Breast epithelium (tissue), 4 donors: ENCODE measurements at places on chromosomes 2 and 18. TPM values are rescaled to one million over a fixed set of nuclear protein-coding genes. Genes with fewer than 3 reads are reported as not detected.
A peak's percentile ranks its signal among the peaks of the same experiment; 100 is the strongest.

GRCh38 chr2:216683846-216684245 is 11.5 kb downstream of the IGFBP5 start:
- H3K4me3 ChIP-seq, result no peak overlapping the region
- H3K27ac ChIP-seq, result peak overlapping the region; percentile 66
- DNase-seq, result no peak
- H3K4me1 ChIP-seq, result no peaks in the 10 kb centered on the region
- no peaks in the 10 kb centered on the region for H3K36me3 ChIP-seq

- no peaks in the 10 kb centered on the region for H3K4me1 ChIP-seq
- no peaks in the 10 kb centered on the region for H3K27me3 ChIP-seq
- no peaks in the 10 kb centered on the region for H3K36me3 ChIP-seq
- no peak overlapping the region for H3K4me3 ChIP-seq
- no peak for DNase-seq
- H3K27ac ChIP-seq, result no peak overlapping the region
Observed at GRCh38 chr2:236919209-236919608, 166.5 kb upstream of the COPS8 start.

DNA sequence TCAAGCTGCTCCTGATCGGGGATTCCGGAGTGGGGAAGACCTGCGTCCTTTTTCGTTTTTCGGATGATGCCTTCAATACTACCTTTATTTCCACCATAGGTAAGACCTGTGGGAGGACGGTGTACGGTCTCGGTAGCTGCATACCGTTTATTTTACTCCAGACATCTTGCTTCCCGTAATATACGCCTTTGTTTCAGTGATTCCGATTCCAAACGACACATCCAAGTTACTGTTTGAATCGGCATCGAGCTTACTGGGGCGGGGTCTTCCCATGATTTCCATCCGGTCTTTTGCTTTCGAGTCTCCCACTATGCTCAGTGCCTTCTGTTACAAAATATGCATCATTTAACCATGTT is 731 bp downstream of the RAB10 start:
- H3K27ac ChIP-seq, result peak overlapping the region; percentile 97
- no peaks in the 10 kb centered on the region for H3K36me3 ChIP-seq
- DNase-seq, result no peak
- no peaks in the 10 kb centered on the region for H3K27me3 ChIP-seq
- peak overlapping the region; percentile 84 for H3K4me3 ChIP-seq

DNA sequence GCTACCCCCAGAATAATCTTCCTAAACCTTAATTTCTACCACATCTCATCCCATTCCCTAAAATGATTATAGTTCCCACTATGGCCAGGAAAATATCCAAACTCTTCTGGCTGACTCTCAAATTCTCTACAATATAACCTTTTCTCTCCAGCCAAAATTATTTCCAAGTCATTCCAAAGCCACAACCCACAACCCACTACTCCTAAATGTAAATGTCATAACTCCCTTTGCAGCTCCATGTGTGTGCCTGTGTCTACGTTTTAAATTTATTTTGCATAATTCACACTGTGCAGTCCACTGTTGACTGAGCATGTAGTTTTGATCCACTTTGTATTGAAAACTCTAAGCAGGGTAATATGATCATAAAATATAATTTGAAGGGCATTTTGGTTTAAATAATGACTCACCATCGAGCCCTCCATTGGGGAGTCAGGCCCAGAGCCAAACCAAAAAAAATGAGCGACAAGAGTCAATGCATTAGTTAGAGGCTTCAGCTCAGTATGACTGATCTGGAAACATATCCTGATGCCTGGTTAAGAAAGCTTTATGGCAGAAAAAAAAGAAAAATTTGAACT is 171.0 kb downstream of the AFF3 start:
- H3K36me3 ChIP-seq, result no peaks in the 10 kb centered on the region
- H3K4me3 ChIP-seq, result no peak overlapping the region
- H3K27me3 ChIP-seq, result no peaks in the 10 kb centered on the region
- no peak for DNase-seq
- H3K27ac ChIP-seq, result no peak overlapping the region
- H3K4me1 ChIP-seq, result no peaks in the 10 kb centered on the region

GRCh38 chr2:177432703-177433102 is 40.1 kb downstream of the AGPS start:
- DNase-seq, result no peak
- no peaks in the 10 kb centered on the region for H3K36me3 ChIP-seq
- no peak overlapping the region for H3K4me3 ChIP-seq
- no peaks in the 10 kb centered on the region for H3K4me1 ChIP-seq

DNA sequence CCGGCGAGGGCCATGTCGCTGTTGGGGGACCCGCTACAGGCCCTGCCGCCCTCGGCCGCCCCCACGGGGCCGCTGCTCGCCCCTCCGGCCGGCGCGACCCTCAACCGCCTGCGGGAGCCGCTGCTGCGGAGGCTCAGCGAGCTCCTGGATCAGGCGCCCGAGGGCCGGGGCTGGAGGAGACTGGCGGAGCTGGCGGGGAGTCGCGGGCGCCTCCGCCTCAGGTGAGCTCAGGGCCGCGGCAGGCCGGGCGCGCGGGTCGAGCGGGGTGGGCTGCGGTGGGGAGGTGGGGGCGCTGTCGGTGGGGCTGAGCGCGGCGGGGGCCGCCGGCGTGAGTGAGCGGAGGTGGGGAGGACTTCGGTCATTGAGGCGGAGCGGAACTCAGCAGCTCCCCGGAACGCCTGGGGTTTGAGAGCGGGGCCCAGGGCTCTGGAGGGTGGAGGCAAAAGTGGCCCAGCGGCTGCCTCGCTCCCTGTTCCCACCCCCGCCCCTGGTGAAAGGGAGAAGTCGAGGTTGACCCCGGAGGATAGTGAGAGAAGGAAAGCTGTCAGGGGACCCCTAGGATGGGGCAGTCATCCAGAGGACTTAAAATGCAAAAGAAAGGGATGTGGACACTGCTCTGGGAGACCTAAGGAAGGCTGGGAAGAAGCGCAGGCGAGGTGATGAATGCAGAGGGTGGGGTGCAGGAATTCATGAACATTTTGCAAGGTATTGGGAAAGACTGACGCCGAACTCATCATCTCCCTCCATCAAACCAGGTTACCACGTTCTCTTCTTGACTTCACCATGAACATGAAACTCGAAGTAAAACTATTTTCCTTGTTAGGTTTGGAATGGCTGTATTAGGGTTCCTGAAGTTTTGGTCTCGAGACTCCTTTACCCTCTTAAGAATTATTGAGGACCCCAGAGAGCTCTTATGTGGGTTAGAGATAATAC is 633 bp downstream of the MALT1 start:
- no peaks in the 10 kb centered on the region for H3K36me3 ChIP-seq
- peak; percentile 54 for DNase-seq
- H3K4me1 ChIP-seq, result no peaks in the 10 kb centered on the region
- H3K27ac ChIP-seq, result peak overlapping the region; percentile 97

DNA sequence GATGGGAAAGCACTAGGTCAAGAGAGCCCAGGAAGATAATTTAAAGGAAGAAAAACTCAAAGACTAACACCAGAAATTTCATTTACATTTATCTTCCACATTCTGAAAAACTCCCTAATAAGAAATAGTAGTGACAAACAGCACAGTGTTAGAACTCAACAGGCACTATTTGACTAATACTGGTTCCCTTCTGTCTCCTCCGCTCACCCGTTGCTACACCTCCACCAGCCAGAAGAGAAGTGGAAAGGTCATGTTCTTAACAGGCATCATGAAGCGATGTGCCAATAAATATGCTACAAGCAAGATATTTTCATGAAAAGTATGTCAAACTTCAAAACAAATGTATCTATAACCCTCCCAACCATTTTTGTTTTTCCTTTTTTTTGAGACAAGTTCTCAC is 5.7 kb downstream of the ROCK1 start:
- no peak overlapping the region for H3K27ac ChIP-seq
- no peak for DNase-seq
- H3K4me3 ChIP-seq, result no peak overlapping the region

- DNase-seq, result no peak
- H3K4me1 ChIP-seq, result no peaks in the 10 kb centered on the region
- no peaks in the 10 kb centered on the region for H3K27me3 ChIP-seq
- no peaks in the 10 kb centered on the region for H3K36me3 ChIP-seq
Observed at GRCh38 chr2:40230707-40231432, 221.0 kb downstream of the SLC8A1 start.

DNA sequence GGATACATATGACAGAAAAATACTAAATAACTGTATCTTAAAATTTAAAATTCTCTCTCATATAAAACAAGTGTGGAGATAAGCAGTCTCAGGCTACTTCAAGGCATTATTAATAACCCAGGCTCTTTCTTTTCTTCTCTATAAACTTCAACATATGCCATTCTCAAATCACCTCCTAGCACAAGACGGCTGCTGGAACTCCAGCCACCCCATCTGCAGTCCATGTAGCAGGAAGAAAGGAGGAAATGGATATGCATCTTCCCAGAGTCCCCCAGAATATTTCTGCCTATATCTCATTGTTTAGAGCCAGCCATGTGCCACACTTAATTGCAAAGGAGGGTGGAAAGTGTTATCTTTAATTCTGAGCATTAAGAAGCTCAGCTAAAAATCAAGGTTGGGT is 35.3 kb upstream of the NEB start:
- H3K36me3 ChIP-seq, result no peaks in the 10 kb centered on the region
- no peaks in the 10 kb centered on the region for H3K4me1 ChIP-seq
- no peaks in the 10 kb centered on the region for H3K27me3 ChIP-seq
- no peak overlapping the region for H3K27ac ChIP-seq

DNA sequence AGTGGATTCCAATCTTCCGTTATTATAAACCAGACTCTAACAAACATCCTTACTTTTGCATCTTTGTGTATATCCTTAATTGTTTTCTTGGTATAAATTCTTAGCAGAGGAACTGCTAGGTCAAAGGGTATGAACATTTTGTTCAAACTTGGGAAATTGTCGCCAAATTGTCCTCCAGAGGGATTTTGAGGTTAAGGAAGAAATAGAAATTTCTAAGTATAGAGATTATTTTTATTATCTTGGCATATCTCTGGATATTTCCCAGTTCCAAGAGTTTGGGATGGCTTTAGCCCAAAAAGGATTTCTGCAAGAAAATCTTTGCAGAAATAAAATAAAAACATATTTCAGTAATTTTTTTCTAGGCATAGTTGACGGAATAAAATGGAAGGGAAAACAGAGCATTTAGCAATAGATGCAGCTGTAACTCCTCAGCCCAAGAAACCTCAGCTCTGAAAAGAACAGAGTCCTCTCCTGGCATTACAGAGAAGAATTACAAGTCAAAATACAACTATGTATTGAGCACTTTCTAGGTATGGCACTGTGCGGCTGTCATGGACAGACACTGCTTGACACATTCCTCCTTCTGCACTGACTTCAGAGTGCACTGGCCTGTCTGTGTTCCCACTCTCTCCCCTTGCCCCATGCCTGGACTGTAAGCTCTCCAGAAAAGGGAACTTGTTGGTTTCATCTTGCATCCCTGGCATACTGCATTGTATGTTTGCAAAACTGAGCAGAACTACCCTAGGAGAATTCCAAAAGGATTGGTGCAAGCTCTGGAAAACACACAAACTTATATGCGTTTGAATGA is 117.3 kb upstream of the STON1 start:
- H3K27ac ChIP-seq, result no peak overlapping the region
- no peaks in the 10 kb centered on the region for H3K27me3 ChIP-seq
- H3K4me1 ChIP-seq, result no peaks in the 10 kb centered on the region
- DNase-seq, result no peak
- H3K36me3 ChIP-seq, result no peaks in the 10 kb centered on the region

GRCh38 chr2:107545851-107546250 is 280.8 kb upstream of the RGPD4 start:
- no peaks in the 10 kb centered on the region for H3K27me3 ChIP-seq
- H3K4me3 ChIP-seq, result no peak overlapping the region
- no peaks in the 10 kb centered on the region for H3K36me3 ChIP-seq
- H3K4me1 ChIP-seq, result no peaks in the 10 kb centered on the region

GRCh38 chr2:235749121-235749770 is 255.4 kb downstream of the AGAP1 start:
- no peak overlapping the region for H3K27ac ChIP-seq
- H3K27me3 ChIP-seq, result no peaks in the 10 kb centered on the region
- no peaks in the 10 kb centered on the region for H3K36me3 ChIP-seq
- no peak overlapping the region for H3K4me3 ChIP-seq
- DNase-seq, result no peak

DNA sequence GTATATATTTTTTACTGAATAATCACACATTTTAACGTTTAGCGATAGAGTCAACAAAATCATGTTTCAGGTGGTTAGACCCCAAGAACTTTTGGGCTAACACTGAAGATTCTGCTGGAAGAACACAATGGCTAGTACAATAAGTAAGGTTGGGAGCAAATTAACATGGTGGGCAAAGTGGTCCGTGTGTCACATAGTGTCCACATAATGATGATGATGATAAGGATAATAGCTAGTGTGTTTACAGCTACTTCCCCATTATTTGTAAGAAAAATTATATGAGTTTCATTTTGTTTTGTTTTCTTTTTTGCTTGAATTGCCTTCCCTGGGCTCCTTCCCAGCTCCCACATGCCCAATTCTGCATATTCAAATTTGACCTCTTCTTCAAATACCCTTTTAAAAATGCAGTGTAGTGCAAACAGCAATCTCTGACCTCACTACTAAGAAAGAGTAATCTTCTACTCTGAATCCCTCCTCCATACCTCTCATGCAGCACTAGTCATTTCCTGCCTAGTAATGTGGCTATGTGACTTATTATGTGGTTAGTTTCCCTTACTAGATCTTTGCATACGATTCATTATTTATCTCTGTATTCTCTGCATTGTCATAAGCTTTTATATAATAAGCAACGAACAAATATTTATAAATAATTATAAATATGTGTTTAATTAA is 16.9 kb upstream of the VPS54 start:
- H3K27ac ChIP-seq, result no peak overlapping the region
- H3K4me1 ChIP-seq, result no peaks in the 10 kb centered on the region
- no peaks in the 10 kb centered on the region for H3K36me3 ChIP-seq
- no peak overlapping the region for H3K4me3 ChIP-seq

DNA sequence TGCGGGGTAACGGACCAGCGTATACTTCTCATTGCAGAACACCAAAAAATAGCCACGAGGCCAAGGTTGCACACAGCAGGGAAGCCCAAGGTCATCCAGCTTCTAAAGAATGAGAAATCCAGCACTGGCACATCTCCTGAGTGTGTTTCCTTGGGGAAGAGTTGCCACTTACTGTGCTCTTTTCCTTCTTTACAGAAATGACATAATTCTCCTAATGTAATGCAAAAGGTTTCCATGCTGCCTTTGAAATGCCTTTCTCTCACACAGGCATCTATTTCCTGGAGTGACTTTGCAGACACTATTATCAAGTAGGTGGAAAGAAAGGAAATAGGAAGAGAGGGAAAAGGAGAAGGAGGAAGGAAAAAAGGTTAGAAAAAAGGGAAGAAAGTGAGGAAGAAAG is 862.1 kb upstream of the CELF4 start:
- H3K27me3 ChIP-seq, result no peaks in the 10 kb centered on the region
- no peaks in the 10 kb centered on the region for H3K4me1 ChIP-seq
- no peak overlapping the region for H3K4me3 ChIP-seq
- H3K36me3 ChIP-seq, result no peaks in the 10 kb centered on the region
- no peak for DNase-seq

- H3K4me3 ChIP-seq, result no peak overlapping the region
Observed at GRCh38 chr2:38599706-38600105, 3.0 kb downstream of the HNRNPLL start.

Gene IL36RN
- total RNA-seq, result not detected

Gene POTEC
- 4.9 TPM for total RNA-seq

Gene UGT1A4
- not detected for total RNA-seq

Gene ARHGAP25
- 10.8 TPM for total RNA-seq

Gene SLC25A52
- 0.59 TPM for total RNA-seq

Gene SLC40A1
- total RNA-seq, result 162 TPM

Gene PDE1A
- 4.3 TPM for total RNA-seq
